ENCODE measurements at places on chromosomes 7 and 10.

- no peak overlapping the region for H3K27ac ChIP-seq
- H3K4me1 ChIP-seq = no peaks in the 10 kb centered on the region
- H3K4me3 ChIP-seq = no peak overlapping the region
Observed at GRCh38 chr10:117334066-117334465, 41.2 kb downstream of the PDZD8 start.

DNA sequence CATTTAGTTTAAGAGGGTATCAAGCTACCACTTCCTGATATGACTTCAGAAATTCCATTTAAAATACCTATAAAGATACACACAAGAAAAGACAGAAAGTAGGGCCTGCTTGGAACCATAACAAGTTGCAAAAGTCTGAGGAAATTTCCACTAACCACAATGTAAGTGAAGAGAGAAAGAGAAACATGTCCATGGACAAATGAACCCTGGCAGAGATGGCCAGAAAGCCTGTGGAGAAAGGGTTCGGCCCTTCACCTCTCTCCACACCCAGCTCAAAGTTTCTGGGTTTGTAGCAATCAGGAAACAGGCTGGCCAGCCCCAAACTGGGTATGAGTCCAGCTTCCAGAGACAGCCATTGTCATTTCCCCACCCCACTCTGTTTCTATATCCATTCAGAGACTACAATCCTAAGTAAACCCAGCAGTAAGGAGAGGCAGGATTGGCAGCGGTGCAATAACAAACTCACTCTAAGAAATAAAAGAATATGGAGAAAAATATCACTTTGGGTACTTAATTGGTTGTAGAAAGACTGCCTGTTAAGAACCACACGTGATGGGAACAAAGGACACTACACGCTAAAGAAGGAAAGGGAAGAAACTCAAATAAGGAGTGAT, 71.1 kb downstream of the STK17A start:
- no peak for DNase-seq
- no peak overlapping the region for H3K4me3 ChIP-seq
- no peaks in the 10 kb centered on the region for H3K36me3 ChIP-seq
- H3K27ac ChIP-seq = peak overlapping the region; percentile 62

GRCh38 chr7:73626814-73627213, 2.5 kb upstream of the MLXIPL start:
- H3K36me3 ChIP-seq = no peaks in the 10 kb centered on the region
- H3K27ac ChIP-seq = no peak overlapping the region
- no peak overlapping the region for H3K4me3 ChIP-seq
- peaks cover 10% of the 10 kb centered on the region for H3K27me3 ChIP-seq

GRCh38 chr7:151520419-151521261, 945 bp upstream of the RHEB start:
- peaks cover 16% of the 10 kb centered on the region for H3K4me1 ChIP-seq
- peaks cover 4% of the 10 kb centered on the region for H3K27me3 ChIP-seq
- peak; percentile 17 for DNase-seq
- H3K36me3 ChIP-seq = no peaks in the 10 kb centered on the region
- peak overlapping the region; percentile 68 for H3K27ac ChIP-seq

DNA sequence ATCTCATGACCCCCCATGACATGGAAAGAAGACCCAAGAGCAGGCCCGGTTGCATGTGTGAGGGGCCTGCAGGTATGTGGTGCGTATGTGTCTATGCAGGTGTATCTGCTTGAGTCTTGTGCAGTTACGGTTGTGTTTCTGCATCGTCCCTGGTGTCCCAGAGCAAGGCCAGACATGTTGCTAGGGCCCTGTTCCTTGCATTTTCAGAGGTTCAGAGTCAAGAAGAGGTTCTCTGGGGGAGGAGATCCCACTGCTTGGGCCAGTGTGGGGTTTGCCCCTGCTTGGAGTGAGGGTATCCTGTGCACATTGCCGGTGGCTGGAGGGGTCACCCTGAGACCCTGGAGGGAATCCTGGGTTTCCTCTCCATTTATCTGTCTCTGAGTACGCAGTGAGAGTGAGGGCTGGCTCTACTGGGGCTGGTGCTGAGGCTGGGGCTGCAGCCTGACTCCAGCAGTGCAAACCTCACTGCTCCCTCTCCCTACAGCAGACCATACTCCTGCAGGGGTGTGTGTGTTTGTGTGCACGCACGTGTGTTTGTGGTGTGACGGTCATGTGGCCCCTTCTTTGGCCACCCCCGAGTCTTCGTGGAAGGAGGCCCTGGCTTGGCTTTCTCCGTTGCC, 4.1 kb downstream of the TRIM8 start:
- H3K4me1 ChIP-seq = peaks cover 84% of the 10 kb centered on the region
- no peak for DNase-seq
- peak overlapping the region; percentile 60 for H3K27ac ChIP-seq
- peak overlapping the region; percentile 53 for H3K4me3 ChIP-seq

GRCh38 chr10:124348801-124349200, 69.9 kb downstream of the OAT start:
- no peak overlapping the region for H3K4me3 ChIP-seq
- H3K36me3 ChIP-seq = no peaks in the 10 kb centered on the region
- no peak for DNase-seq
- H3K27me3 ChIP-seq = no peaks in the 10 kb centered on the region
- H3K4me1 ChIP-seq = no peaks in the 10 kb centered on the region
- H3K27ac ChIP-seq = no peak overlapping the region

DNA sequence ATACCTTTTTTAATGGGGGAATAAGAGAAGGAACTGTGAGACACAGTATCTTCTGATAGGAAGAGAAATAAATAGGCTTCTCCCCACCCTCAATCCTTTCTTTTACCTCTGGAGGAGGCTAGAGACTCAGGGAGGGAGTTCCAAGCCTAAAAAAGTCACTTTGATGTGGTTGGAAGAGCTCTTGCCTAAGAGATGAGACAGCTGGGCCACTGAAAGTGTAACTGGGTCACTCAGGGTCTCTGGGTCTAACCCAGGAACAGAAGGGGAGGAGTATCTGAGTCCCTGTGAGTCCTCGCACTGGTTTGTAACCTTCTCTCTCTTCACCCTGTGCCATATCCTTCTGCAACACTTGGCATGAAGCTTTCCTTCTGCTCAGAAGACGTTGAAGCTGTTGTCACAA, 222.9 kb upstream of the AGK start:
- no peaks in the 10 kb centered on the region for H3K36me3 ChIP-seq
- H3K4me1 ChIP-seq = no peaks in the 10 kb centered on the region
- DNase-seq = no peak
- H3K4me3 ChIP-seq = no peak overlapping the region
- H3K27me3 ChIP-seq = no peaks in the 10 kb centered on the region

DNA sequence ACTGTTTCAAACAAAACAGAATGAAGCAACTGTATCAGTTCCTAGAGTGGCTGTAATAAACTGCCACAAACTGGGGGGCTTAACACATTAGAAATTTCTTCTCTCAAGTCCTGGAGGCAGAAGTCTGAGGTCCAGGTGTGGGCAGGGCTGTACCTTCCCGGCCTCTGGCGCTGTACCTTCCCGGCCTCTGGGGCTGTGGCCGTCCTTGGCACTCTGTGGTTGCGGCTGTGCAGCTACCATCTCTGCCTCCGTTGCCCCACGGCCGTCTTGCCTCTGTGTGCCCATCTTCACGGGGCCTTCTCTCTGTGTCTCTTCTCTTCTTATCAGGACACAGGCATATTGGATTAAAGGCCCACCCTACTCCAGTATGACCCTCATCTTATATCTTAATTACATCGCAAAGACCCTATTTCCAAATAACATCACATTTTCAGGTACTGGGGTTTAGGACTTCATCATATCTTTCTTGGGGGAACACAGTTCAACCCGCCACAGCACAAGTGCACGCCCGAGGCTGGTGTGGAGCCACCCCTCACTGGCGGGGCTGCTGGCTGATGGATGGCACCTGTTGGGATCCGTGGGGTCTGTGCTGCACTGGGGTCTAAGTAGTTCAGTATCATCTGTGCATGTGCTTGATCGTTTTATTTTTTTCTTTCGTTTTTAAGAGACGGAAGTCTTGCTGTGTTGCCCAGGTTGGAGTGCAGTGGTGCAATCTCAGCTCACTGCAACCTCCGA, 123.2 kb downstream of the ACTR3B start:
- H3K27ac ChIP-seq = no peak overlapping the region
- H3K4me3 ChIP-seq = no peak overlapping the region
- no peak for DNase-seq
- H3K36me3 ChIP-seq = no peaks in the 10 kb centered on the region
- H3K4me1 ChIP-seq = no peaks in the 10 kb centered on the region

- H3K27me3 ChIP-seq = no peaks in the 10 kb centered on the region
- H3K36me3 ChIP-seq = no peaks in the 10 kb centered on the region
- no peaks in the 10 kb centered on the region for H3K4me1 ChIP-seq
Observed at GRCh38 chr10:123784646-123785045, 107.0 kb downstream of the CPXM2 start.

- no peaks in the 10 kb centered on the region for H3K36me3 ChIP-seq
- DNase-seq = no peak
- H3K27me3 ChIP-seq = no peaks in the 10 kb centered on the region
- no peak overlapping the region for H3K4me3 ChIP-seq
- no peak overlapping the region for H3K27ac ChIP-seq
- H3K4me1 ChIP-seq = no peaks in the 10 kb centered on the region
Observed at GRCh38 chr10:9262770-9263169, 1208.3 kb downstream of the GATA3 start.

- peaks cover 27% of the 10 kb centered on the region for H3K4me1 ChIP-seq
- peak overlapping the region; percentile 47 for H3K27ac ChIP-seq
- H3K27me3 ChIP-seq = no peaks in the 10 kb centered on the region
- peaks cover 47% of the 10 kb centered on the region for H3K36me3 ChIP-seq
Observed at GRCh38 chr10:27225642-27226257, 14.8 kb downstream of the ACBD5 start.

DNA sequence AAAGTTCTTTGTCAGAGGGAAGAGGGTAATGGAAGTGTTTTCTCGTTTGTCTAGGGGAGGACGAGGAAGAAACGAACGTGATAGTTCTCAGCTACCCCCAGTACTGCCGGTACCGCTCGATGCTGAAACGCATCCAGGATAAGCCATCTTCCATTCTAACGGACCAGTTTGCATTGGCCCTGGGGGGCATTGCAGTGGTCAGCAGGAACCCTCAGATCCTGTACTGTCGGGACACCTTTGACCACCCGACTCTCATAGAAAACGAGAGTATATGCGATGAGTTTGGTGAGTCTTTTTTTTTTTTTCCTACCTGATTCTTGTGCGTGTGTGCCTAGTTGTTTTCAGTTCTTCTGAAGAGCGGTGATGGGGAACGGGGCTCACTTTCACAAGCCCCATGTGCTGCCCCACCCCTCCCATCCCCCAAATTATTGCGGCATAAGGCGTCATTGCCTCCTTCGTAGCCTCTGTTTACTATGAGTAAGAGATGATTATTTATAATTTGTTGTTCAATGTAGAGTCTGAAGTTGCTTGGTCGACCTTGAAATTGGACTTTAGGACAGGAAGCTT, 98.6 kb downstream of the ARID5B start:
- H3K27me3 ChIP-seq = no peaks in the 10 kb centered on the region
- H3K4me1 ChIP-seq = no peaks in the 10 kb centered on the region
- DNase-seq = no peak
- H3K4me3 ChIP-seq = no peak overlapping the region
- H3K36me3 ChIP-seq = no peaks in the 10 kb centered on the region

GRCh38 chr7:47633134-47633533, 51.2 kb upstream of the TNS3 start:
- no peaks in the 10 kb centered on the region for H3K27me3 ChIP-seq
- no peak for DNase-seq

- H3K27ac ChIP-seq = no peak overlapping the region
- H3K4me3 ChIP-seq = no peak overlapping the region
- no peaks in the 10 kb centered on the region for H3K36me3 ChIP-seq
Observed at GRCh38 chr10:48456808-48457761, 147.8 kb downstream of the ARHGAP22 start.

- no peaks in the 10 kb centered on the region for H3K36me3 ChIP-seq
- no peak overlapping the region for H3K27ac ChIP-seq
- H3K27me3 ChIP-seq = no peaks in the 10 kb centered on the region
Observed at GRCh38 chr7:116354171-116354545, 143.8 kb downstream of the TES start.

- no peaks in the 10 kb centered on the region for H3K27me3 ChIP-seq
- no peak for DNase-seq
- H3K4me3 ChIP-seq = no peak overlapping the region
- H3K27ac ChIP-seq = no peak overlapping the region
- H3K36me3 ChIP-seq = no peaks in the 10 kb centered on the region
Observed at GRCh38 chr10:59793919-59794318, 40.7 kb upstream of the MRLN start.

- no peaks in the 10 kb centered on the region for H3K36me3 ChIP-seq
- H3K4me3 ChIP-seq = no peak overlapping the region
- DNase-seq = no peak
- H3K4me1 ChIP-seq = no peaks in the 10 kb centered on the region
- H3K27me3 ChIP-seq = no peaks in the 10 kb centered on the region
Observed at GRCh38 chr10:119705434-119705831, 20.4 kb upstream of the INPP5F start.

DNA sequence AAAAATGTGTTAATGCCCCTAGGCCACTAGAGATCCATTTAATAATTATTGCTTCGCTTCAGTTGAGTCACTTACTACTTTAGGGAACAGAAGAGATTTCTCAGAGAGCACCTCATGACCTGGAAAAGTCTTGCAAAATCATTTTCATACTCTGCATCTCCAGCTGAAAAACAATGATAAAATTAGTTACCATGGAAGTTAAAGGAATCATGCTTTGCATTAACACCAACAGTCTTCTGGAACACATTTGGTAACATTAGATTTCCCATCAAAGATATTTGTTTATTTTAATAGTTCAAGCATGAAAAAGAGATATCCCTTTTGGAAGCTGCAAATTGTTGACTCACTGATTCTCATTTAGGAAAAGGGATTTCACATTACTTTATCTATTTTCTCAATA, 1.8 kb upstream of the STEAP2 start:
- no peak overlapping the region for H3K27ac ChIP-seq
- no peak overlapping the region for H3K4me3 ChIP-seq
- peaks cover 7% of the 10 kb centered on the region for H3K4me1 ChIP-seq
- H3K27me3 ChIP-seq = peaks cover 13% of the 10 kb centered on the region

- H3K4me1 ChIP-seq = no peaks in the 10 kb centered on the region
- H3K4me3 ChIP-seq = no peak overlapping the region
- no peak for DNase-seq
- no peak overlapping the region for H3K27ac ChIP-seq
Observed at GRCh38 chr10:74683067-74683466, 143.3 kb upstream of the KAT6B start.

GRCh38 chr7:80357530-80357929, 154.3 kb downstream of the GNAT3 start:
- H3K4me3 ChIP-seq = no peak overlapping the region
- DNase-seq = no peak
- H3K27ac ChIP-seq = no peak overlapping the region
- no peaks in the 10 kb centered on the region for H3K36me3 ChIP-seq
- no peaks in the 10 kb centered on the region for H3K4me1 ChIP-seq

- no peaks in the 10 kb centered on the region for H3K27me3 ChIP-seq
- DNase-seq = no peak
- no peaks in the 10 kb centered on the region for H3K36me3 ChIP-seq
- H3K4me3 ChIP-seq = no peak overlapping the region
Observed at GRCh38 chr7:122515404-122515803, 183.5 kb downstream of the RNF133 start.

DNA sequence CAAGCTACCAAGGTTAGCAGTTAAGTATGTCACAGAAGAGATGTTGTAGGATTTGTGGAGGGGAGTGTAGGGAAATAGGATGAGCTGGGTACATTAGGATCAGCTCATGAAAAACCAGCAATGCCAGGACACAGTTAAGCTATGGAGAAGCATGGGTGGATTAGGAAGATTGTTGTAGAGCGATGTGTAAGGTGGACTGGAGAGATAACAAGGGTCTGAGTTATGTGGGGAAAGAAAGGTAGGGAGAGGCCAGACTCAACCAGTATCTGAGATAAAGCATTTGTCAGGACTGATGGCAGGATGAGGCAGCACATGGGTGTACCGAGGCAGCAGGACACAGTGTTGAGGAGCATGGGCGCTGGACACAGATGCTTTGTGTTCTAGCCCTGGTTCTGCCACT, 85.4 kb upstream of the PRR15 start:
- H3K4me1 ChIP-seq = no peaks in the 10 kb centered on the region
- no peaks in the 10 kb centered on the region for H3K36me3 ChIP-seq
- no peak overlapping the region for H3K4me3 ChIP-seq
- no peak overlapping the region for H3K27ac ChIP-seq
- DNase-seq = no peak
